ENCODE measurements at places on chromosomes 6 and 20.

GRCh38 chr6:27871924-27872638 is 40.1 kb downstream of the OR2B2 start:
- peak; percentile 80 for DNase-seq

DNA sequence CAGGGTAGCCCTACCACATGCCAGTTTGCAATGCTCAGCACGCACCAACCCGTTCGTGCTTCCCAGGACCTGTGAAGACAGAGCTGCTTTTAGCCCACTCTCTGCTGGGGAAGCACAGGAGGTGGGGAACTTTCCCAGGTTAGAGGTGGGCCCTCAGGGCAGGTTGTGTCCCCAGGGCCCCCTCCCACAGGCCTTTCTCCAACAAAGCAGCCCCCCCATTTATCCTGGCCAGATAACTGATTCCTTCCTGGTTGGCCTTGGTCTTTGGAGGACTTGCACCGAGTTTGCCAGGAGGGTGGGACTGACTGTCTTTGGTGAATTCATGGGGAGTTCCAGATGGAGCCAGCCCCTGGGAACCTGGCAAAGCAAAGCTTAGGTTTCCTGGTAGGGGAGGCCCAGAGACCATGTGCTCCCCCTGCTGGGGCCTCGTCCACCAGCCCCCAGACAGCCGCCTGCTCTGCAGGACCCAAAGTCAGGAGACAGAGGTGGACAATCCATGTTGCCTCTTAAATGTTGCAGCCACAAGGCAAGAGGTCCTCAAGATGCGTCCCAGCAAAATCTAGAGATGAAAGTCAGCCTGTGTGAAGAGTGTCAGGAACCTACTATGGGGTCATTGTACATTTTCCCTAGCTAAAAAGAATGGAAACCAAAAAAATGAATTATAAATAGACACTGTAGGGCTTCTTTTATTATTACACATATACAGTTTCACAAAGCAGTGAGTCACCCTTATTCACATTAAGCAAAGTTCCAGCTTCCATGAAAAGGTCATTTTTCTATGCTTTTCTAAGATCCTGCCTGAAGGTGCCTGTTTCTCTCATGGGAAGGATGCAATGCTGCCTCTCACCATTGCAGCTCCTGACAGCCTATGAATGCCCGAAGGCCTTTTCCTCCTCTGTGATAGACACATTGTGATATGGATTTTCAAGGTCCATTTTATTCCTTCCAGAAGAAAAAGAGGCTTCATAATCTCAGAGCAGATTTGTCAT is 497.8 kb downstream of the PREX1 start:
- no peak for DNase-seq

GRCh38 chr6:30891816-30892538 is 7.7 kb downstream of the DDR1 start:
- DNase-seq: no peak

- DNase-seq: no peak
These were observed 405.4 kb downstream of the PREX1 start for GRCh38 chr20:48422242-48422960.

- DNase-seq: no peak
These were observed 51.5 kb downstream of the PLCB1 start for GRCh38 chr20:8183526-8183925.

GRCh38 chr6:132405143-132405915 is 4.1 kb upstream of the MOXD1 start:
- DNase-seq: no peak

DNA sequence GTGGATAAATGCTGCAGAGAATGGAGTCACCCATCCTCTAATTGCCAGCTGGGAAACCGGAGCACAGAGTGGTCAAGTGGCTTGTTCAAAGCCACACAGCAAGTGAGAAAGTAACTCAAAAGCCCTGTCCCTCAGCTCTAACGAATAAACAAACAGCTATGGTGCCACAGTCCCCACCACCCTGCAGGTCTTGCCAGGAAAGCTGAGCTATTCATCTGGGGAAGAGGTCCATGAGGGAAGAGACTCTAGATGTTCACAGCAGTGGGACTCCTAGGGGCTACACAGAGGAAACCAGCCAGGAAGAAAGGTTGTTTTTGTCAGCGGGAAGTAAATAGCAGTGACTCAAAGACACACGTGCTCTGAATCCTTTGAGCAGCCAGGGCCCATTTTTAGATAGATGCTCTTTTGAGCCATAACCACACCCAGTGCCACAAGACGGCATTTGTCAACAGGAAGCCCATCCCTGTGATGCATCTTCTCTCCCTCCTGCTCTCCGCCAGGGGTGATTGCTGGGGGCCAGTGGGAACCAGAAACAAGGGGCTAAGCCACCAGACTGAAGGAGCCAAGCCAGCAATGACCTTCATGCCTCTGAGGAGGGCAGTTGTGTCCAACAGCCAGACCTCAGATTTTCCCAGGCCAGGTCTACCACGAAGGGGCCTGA is 32.4 kb upstream of the TCP11 start:
- no peak for DNase-seq

GRCh38 chr6:142698751-142699150 is 246.2 kb downstream of the HIVEP2 start:
- DNase-seq: no peak

- DNase-seq: no peak
These were observed 1107.3 kb upstream of the MAP3K7 start for GRCh38 chr6:91694016-91694654.

GRCh38 chr6:45027126-45027525 is 301.0 kb upstream of the RUNX2 start:
- no peak for DNase-seq

DNA sequence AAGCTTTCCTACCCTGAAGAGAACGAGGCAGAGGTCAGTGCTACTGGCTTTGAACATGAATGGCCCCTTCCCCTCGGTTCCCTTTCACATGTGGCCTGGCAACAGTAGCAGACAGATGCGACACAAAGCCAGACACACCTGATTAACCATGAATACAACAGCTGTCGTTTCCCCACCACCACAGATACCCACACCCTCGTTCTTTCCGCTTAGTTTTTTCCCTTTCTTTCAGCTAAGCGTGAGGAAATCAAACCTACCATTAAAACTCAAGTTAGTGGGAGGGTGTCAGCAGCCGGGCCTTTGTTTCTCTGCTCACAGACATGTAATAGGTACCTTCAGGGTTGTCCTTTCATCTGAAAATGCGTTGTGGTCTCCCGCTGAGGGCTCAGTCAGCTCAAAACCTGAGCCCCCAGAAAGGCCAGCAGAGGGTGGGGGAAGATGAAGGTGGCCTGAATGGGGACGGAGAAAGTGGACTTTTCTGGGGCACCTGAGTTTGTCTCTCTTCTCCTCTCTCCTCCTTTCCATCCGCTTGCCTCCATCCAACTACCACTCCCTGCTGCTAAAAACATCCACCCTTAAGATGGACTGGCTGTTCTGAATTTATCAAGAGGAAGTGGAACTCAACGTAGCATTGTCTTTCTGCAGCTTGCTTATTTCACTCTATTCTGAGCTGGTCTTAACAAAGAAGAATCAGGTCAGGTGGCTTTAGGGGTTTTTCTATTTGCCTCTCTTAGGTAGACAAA is 516.6 kb upstream of the JARID2 start:
- no peak for DNase-seq

DNA sequence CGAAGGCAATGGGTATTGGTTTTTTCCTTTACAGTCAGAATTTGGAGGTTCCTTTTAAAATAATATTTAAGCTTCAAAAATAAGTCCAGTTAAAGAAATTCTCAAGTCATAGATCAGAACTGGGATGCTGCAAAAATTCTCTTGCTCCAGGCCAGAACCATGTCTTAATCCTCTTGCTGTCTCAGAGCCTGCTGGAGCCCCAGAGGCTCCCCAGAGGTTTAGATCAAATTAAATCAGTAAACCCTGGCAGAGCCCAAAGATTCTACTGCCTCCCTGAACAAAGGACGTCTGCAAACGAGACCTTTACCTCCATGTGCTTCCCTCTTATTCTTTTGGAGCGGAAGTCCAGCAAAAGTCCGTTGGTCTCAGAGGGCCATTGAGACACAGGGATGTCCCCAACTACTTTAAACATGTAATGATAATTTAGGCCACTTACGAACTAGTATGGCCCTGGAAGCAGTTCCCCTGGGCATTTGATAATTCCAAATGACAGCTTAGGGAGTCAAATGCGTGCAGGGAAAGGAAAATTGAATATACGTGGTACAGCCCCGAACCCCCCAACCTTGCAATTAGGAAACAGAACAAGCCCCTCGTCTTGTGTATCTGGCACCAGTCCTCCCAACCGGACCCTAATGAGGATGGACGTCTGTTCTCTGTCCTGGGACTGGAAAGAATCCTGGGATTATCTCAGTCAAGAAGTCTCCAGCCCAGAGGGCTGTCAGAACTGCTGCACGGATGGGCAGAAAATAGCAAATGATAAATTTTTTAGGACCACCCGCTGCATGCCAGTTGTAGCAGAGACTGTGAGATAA is 31.5 kb downstream of the SULF2 start:
- no peak for DNase-seq

GRCh38 chr20:19427913-19428312 is 215.5 kb downstream of the SLC24A3 start:
- DNase-seq: no peak

DNA sequence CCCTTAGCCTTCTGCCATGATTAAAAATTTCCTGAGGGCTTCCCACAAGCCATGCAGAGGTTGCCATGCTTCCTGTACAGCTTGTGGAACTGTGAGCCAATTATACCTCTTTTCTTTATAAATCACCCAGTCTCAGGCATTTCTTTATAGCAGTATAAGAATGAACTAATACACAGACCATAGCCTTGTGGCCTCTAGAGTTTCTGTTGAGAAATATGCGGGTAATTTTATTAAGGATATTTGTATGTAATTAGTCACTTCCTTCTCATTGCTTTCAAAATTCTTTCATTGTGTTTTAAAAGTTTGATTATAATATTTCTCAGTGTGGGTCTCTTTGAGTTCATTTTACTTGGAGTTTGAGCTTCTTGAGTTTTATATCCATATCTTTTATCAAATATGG is 484.9 kb downstream of the COL12A1 start:
- DNase-seq: no peak

DNA sequence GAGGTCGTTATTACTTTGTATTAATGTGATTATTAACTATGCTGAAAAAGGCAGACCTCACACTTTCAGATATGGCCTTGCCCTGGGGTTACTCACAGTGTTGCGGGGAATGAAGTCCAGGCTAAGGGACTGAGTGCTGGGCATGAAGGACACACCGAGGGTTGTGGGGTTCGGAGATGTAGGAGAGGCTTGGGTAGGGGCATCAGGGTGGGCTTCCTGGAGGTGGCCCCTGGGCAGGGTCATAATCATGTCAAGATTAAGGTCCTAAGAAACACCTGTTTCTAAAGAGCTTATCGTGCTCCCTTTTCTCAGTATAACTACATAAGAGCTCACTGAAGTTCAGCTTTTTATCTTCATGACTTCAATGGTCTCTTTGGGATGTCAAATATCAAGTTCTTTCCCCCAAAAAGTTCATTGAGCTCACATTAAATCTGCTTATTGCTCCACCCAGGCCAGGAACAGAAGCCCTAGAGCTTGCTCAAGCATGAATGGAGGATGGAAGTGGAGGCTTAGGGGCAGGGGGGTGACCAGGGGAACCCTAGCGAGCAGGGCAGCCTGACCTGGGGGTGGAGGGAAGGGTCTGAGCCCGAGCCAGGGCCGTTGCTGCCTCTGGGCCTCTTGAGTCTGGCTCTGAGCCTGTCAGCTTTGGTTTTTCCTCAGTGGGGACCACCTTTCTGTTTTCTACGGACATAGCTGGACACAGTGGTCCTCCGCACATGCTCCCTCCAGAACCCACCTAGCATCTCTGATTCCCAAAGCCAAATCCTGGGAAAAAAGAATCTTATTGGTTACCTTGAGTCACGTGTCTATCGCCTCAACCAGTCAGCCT is 37.3 kb upstream of the TGM2 start:
- DNase-seq: no peak

- no peak for DNase-seq
These were observed 22.3 kb downstream of the CNKSR3 start for GRCh38 chr6:154488248-154488593.

GRCh38 chr20:5095931-5096330 is 23.8 kb downstream of the PCNA start:
- peak; percentile 21 for DNase-seq

DNA sequence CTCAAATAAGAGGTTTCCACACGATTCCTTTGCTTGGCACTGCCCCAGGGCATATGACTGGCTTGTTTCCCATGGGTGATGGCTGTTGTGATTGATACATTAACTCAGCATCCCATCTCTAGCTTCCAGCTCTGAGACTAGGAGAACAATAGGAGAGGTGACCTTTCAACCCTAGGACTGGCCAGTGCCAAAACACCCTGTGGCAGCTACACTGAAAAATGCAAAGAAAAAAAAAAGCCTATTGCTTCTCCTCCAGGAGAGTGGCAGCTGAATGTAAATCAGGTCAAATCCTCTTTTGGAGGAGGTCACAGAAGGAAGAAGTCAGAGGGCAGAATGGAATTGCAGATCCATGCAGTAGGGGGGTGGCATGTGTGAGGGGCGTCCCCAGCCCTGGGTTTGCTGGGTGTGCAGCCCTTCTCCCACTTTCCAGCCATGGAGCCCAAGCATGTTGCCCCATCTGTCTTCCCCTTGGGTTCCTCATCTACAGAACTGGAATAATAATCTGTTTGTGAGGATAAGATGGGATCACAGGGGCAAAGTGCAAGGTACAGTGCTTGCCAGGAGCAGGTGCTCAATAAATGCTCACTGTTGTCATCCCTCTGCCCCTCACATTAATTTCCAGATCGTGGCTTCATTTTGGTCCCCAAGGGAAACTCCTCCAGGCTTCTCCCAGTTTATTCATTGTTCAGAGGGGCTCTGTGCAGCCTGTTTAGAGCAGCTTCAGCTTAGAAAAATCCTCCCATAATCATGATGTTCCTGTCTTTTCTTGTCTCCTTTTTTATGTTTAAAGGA is 245.0 kb upstream of the RIN2 start:
- DNase-seq: no peak

DNA sequence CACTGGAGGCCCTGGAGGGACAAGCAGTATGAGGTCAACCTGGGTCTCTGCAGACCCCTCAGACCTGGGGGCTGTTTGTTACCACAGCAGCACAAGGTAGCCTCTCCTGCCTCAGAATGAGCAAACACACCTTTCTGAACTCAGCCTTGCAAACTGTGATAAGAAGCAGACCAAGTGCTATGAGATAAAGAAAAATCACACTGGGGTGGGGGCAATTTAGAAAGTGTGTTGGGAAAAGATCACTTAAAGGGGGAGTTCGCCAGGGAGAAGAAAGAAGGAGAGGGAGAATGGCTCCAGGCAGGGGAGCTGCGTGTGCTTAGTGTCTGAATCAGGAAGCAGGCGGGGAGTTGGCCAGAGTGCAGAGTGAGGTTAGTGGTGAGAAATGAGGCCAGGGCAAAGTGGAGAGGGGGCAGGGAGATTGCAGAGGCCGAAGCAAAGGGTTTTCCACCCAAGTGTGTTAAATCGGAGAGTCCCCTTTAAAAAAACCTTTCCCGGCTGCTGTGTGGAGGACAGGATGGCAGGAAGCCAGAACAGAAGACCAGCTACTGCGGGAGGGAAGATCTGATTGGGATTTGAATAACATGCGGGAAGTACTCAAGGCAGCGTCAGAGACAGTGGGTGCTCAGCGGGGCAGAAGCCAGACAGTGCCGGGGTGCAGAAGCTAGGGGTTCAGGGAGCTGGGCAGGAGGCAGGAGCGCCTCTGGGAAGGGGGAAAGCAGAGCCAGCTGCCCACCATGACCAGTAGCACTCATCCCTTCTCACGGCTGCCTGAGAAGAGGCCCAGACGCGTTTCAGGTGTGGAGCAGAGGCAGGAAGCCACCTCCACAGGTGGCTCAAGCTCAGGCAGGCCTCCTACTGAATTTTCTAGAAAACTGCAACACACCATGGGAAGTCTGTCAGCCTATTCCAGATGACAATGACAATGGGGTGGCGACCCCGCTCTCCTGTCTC is 9.0 kb downstream of the ADA start:
- peak; percentile 51 for DNase-seq

Measured in activated naive CD8-positive, alpha-beta T cell treated with anti-CD3 and anti-CD28 coated beads, Interleukin-2, amount 10 ng/mL, durations not matched to agents 7 days and 5 days (primary cell).